C1 segment of cervical spinal cord (tissue), 14 donors: ENCODE measurements at places on chromosomes 16 and 17.

DNA sequence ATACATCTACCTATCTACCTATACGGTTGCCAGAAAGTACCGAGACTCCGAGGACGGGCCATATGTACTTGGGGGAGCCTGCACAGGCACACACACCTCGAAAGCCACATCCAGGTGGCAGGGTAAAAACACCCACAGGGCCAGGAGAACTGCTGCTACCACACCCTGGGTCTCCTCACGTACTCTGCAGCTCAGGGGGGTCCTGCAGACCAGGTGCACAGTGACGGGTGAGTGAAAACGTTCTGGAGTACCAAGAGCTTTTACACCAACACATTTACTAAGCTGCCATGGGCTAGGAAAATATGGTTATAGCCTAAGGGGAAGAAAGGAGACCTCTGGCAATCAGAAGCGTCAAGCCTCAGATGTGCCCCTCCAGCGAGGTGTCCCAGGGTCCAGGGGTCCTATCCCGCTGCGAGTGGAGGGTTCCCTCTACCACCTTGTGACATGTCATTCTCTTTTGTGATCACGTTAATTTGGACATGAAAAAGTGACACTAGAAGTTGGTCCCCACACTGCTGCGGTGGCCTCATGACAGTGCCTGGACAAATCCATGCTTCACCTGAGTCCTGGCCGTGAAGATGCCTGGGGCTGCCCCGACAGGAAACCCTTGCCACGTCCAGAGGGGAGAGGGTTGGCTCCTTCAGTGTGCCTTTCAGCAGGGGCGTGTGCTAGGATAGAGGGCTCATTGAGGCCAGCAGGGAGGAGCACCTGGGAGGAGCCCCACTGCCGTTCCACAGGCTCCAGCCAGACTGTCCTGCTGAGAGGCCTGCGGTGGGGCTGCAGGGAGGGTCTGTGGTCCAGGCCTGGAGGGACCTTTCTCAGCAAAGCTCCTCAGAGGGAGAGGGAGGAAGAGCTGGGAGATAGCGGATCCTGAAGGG lies 1.8 kb downstream of the CANT1 start:
- DNase-seq = no peak

- peak; percentile 44 for DNase-seq
Measured at GRCh38 chr16:48276102-48276501, 28.8 kb upstream of the ABCC11 start.

GRCh38 chr16:82136956-82137821 lies 32.8 kb downstream of the MPHOSPH6 start:
- DNase-seq = no peak

- DNase-seq = no peak
Measured at GRCh38 chr17:44948315-44948795, 782 bp upstream of the KIF18B start.

- no peak for DNase-seq
Measured at GRCh38 chr17:17034026-17034425, 8.2 kb upstream of the MPRIP start.

DNA sequence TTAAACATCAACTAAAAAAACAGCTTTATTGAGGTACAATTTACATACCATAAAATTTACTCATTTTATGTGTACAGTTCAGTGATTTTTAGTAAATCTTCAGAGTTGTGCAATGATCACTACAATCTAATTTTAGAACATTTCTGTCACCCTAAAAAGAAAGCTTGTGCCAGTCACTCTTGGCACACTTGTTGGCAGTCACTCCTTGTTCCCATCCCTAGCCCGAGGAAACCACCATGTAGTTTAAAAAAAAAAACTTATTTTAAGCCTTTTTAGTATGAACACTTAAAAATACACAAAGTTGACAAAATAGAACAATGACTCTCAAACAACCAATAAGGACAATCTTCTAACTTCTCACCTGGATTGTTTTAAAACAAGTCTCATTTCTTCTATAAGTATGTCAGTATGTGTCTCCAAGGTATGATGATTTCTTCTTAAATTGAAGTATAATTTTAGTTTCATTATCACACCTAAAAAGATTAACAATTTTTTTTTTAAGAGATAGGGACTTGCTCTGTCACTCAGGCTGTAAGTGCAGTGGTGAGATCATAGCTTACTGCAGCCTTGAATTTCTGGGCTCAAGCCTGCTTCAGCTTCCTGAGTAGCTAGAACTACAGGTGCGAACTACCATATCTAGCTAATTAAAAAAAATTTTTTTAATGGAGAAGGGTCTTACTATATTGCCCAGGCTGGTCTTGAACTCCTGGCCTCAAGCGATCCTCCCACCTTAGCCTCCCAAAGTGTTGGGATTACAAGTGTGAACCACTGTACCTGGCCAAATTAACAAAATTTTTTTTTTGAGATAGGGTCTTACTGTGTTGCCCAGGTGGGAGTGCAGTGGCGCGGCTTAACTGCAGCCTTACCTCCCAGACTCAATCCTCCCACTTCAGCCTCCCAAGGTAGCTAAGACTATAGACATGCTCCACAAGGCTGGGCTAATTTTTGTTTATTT lies 53.2 kb downstream of the PPM1E start:
- DNase-seq = peak; percentile 2

DNA sequence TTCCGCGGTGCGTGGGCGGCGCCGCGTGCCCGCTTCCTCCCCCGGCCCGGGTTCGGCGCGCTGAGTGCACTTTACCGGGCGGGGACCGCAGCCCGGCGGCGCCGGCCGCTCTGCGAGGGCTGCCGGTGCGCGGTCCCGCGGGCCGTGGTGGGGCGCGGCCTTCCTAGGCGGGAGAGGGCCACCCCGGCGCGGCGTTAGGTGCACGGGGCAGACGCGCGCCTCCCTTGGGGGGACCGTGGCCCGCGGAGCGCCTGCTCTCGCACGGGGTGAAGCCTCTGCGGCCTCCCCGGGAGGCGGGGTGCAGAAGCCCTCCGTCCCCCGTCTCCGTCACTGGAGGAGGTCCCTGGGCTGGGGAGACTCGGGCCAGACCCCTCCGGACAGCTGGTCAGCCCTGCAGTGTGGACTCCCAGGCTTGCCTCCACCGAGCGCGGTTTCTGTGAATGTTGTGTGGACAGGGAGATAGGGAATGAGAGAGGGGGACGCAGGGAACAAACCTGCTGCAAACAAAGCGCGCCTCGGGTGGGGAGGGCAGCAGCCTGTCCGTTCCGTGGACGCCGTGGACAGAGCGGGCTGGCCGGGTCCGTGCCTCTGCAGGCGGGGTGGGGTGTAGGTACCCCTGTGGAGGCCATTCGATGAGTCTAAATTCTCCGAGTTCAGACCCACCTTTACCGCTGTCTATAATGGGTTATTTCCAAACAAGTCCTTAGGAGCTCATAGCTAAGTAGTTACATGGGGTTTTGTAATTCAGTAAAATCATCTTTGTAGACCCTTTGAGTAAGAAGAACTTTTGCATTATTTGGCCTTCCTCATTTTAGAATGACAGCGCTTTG lies 721 bp downstream of the TBCD start:
- no peak for DNase-seq
